Stimulated activated CD4-positive, alpha-beta T cell treated with anti-CD3 and anti-CD28 coated beads, Interleukin-12 subunit alpha, Interleukin-12 subunit beta, amount 100 ng/mL, for 24 hours (primary cell): ENCODE measurements at places on chromosomes 7 and 10.

GRCh38 chr7:50815138-50815537 lies 32.4 kb upstream of the GRB10 start:
- no peak for DNase-seq

- no peak for DNase-seq
These were observed 183.3 kb downstream of the SEMA3E start for GRCh38 chr7:83465643-83466042.

DNA sequence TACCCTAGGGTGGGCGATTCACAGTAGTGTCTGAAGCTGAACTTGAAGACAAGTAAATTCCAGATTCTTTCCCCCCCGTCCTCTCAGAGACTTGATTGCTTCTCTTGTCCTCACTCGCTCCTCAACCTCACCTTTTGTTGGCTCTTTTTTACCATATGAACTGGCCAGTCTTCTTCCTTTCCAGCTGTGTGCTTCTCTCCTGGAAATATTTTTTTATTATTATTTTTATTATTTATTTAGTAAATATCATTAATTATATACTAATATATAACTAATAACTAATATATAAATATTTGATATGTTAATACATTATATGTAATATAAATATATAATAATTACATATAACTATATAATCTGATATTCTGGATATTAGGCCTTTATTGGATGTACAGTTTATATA lies 484.3 kb downstream of the GALNT17 start:
- DNase-seq: no peak

DNA sequence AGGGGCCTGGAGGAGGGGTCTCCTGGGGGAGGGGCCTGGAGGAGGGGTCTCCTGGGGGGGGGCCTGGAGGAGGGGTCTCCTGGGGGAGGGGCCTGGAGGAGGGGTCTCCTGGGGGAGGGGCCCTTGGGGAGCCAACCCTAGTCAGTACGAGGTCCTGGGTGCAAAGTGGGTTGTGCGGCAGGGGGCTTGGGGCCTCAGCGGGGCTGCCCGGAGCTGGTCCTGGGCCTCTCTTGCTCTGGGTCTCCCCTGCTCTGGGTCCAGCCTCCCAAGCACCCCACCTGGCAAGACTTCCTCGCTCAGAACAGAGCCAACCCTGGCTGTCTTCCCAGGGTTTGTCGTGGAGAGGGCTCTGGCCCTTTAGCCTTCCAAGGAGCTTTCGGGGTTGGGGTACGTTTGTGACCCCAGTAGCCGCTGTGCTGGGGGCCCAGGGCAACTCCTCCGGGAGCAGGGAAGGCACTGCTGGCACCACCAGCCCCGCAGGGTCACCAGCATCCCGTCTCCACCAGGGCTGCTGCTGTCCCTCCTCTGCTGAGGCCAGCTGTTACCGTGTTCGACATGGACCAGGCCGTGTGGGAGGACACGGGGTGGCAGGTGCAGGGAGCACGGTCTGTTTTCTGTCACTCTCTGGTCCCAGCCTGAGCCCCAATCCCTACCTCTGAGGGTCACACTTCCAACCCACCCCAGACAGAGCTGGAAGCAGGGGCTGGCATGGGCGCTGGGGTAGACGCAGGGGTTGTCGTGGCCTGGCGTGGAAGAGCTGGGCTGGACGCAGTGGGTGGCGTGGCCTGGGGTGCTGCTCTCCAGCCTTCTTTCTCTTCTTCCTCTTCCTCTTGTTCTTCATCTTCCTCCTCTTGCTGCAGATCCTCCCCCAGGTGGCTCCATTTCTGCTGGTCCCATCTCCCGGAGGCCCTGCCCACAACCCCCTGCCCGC lies 22.8 kb downstream of the PWWP2B start:
- no peak for DNase-seq

GRCh38 chr7:75925717-75926435 lies 10.9 kb downstream of the POR start:
- no peak for DNase-seq

DNA sequence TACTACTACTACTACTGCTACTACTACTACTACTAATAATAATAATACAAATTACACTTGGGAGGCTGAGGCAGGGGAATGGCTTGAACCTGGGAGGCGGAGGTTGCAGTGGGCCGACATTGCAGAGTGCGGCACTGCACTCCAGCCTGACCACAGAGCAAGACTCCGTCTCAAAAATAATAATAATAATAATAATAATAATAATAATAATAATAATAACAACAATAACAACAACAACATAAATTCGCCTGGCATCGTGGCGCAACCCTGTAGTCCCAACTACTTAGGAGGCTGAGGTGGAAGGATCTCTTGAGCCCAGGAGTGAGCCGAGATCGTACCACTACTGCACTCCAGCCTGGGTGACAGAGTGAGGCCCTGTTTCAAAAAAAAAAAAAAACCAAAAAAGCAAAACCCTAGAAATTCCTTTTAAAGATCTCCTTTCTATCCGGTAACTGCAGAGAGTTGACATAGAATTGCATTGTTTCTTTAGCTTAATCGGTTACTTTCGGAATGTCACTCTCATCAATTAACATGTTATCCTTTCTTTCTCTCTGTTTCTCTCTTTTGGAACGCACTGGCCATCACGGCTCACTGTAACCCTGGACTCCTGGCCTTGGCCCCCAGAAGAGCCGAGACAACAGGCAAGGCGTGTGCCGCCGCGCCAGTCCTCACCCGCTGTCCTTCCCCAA lies 972 bp downstream of the PHYH start:
- DNase-seq: no peak

- DNase-seq: no peak
These were observed 372.4 kb upstream of the VWC2 start for GRCh38 chr7:49400891-49401550.

DNA sequence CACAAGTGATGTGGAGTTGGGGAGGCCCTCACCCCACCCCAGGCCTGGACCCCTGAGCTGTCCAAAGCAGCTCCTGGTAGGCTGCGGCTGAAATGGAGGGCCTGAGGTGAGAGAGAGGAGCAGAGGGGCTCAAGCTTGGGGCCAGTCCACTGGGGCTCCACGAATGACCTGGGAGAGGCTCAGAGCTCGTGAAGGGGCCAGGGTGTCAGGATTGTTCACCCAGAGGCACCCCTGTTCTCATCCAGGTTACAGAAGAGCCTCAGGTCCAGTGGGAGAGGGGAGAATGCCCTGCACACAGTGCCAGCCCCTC lies 102.2 kb upstream of the RET start:
- DNase-seq: no peak

DNA sequence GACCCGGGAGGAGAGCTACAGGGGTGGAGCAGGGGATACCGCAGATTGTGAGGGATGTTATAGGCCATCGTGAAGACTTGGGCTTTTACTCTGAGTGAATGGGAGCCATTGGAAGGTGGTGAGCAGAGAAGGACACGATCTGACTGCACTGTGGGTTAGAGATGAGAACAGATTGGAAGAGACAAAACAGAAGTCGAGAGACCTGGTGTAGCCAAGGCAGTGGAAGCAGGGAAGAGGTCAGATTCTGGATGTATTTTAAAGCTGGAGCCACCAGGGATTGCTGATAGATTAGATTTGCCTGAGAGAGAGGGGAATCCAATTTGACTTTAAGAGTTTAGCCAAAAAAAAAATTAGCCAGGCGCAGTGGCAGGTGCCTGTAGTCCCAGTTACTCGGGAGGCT lies 21.6 kb upstream of the EEPD1 start:
- no peak for DNase-seq

DNA sequence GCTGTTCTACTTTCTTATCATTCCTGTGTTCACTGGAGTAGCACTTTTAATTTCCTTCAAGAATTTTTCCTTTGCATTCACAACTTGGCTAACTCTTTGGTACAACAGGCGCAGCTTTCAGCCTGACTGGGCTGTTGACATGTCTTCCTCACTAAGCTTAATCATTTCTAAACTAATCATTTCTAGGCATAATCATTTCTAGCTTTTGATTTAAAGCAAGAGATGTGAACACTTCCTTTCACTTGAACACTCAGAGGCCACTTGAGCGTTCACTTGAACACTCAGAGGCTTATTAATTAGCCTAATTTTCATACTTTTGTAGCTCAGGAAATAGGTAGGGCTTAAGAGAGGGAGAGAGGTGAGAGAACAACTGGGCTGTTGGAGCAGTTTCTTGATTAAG lies 15.9 kb downstream of the C10orf90 start:
- DNase-seq: no peak

DNA sequence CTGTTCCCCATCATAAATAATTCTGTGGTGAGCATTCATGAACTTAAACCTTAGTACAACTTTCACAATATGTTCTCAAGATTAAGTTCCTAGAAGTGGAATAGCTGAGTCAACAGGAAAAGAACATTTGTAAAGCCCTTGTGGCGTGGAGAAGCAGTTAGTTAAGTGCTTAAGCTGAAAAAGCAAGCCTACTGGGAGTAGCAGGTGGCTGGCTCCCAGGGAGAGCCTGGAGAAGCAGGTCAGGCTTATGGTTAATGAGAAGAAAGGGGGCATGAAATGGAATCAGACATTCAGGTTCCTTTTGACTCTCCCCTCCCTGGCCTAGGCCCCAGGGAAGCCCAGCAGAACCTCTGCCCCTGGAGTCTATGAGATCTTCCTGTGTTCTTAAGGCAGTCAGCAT lies 35.3 kb downstream of the VSTM4 start:
- DNase-seq: no peak

GRCh38 chr10:123560301-123561140 lies 105.6 kb upstream of the GPR26 start:
- no peak for DNase-seq

- DNase-seq: no peak
These were observed 3.8 kb upstream of the CAV2 start for GRCh38 chr7:116495736-116496135.

- DNase-seq: no peak
These were observed 136.4 kb downstream of the SDK1 start for GRCh38 chr7:3437467-3437866.

- no peak for DNase-seq
These were observed 377.4 kb downstream of the HTR7 start for GRCh38 chr10:90480466-90480865.

DNA sequence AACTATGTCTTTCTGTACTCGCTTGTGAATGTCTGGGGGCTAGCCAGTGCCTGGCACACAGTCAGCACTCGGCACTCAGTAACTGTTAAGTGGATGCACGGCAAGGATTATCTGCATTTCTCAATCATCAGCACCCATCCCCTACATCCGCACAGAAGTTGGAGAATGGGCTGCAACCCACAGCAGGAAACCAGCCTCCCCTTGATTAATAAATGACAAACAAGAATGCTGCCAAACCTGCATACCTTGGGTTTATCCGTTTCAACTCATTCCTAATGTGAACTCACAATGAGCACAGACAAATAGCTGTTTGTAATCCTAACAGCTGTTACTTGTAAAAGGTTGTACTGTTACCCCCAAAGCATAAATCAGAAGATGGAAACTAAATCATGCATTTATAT lies 28.9 kb downstream of the PPP1R3C start:
- no peak for DNase-seq

- no peak for DNase-seq
These were observed 379.3 kb upstream of the POM121L12 start for GRCh38 chr7:52656098-52656497.

- DNase-seq: no peak
These were observed 170.9 kb upstream of the CDK1 start for GRCh38 chr10:60607372-60607771.

DNA sequence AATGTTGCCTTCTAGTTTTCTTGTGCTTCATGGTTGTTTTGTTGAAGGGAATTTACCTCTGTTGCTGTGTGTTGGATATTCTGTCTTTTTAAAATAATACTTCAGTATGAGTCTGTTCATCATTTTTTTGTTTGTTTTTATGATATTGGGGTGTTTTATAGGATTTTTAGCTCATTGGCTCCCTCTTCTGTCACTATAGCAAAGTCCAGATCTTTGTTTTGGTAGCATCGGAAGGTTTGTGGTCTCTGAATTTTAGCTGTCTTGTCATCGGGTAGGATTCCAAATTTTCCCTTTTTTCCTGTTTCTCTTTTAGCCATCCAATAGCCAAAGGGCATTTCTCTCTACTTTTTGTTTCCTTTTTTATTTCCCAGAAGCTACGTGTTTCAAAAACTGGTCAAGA lies 91.4 kb downstream of the EXOC4 start:
- no peak for DNase-seq

DNA sequence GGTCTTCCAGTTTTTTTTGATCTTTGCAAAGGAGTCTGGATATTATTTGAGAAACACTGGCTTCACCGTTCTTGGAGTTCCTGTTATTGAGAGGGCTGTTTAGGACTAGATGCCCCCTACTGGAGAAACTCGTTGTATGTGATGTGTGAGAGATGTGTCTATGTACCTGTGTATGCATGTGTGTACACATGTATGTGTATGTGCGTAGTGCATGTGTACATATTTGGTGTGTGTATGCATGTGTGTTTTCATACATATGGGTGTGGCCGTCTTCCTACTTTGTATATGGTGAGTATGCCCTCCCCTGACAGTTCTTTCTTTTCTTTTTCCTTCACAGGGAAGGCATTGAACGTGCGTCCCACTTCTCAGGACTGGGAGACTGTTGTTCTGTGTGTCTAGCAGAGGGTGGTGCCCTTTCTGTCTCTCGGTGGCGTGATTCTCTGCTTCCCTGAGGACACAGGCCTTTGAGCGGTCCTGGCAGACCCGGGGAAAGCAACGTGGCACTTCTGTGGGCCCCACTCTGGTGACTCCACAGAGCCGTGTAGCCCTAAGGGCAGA lies 3.0 kb upstream of the CALHM3 start:
- no peak for DNase-seq

- no peak for DNase-seq
These were observed 18.7 kb downstream of the CNPY1 start for GRCh38 chr7:155527664-155528063.

- DNase-seq: no peak
These were observed 93.8 kb downstream of the CUX1 start for GRCh38 chr7:101910991-101911799.

- DNase-seq: no peak
These were observed 30.3 kb downstream of the PROSER2 start for GRCh38 chr10:11853468-11853867.

DNA sequence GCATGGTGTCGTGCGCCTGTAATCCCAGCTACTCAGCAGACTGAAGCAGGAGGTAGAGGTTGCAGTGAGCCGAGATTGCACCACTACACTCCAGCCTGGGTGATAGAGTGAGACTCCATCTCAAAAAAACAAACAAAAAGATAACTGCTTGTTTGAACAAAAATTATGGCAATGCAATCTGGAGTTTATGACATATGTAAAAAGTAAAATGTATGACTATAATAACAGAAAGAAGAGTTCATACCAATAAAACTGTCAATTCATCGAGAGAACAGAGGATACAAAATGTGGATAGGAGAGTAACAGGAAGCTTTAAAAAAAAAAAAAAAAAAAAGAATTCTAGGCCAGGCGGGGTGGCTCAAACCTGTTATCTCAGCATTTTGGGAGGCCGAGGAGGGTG lies 19.2 kb downstream of the SLC25A16 start:
- DNase-seq: no peak

GRCh38 chr7:5470167-5470532 lies 46.5 kb upstream of the TNRC18 start:
- no peak for DNase-seq

- DNase-seq: peak; percentile 19
These were observed 35.3 kb downstream of the PALD1 start for GRCh38 chr10:70513848-70514309.

- DNase-seq: no peak
These were observed 232.0 kb downstream of the PAXIP1 start for GRCh38 chr7:154770962-154771361.
